GF-D8 (cell line): ENCODE measurements at places on chromosomes 2 and 18.

DNA sequence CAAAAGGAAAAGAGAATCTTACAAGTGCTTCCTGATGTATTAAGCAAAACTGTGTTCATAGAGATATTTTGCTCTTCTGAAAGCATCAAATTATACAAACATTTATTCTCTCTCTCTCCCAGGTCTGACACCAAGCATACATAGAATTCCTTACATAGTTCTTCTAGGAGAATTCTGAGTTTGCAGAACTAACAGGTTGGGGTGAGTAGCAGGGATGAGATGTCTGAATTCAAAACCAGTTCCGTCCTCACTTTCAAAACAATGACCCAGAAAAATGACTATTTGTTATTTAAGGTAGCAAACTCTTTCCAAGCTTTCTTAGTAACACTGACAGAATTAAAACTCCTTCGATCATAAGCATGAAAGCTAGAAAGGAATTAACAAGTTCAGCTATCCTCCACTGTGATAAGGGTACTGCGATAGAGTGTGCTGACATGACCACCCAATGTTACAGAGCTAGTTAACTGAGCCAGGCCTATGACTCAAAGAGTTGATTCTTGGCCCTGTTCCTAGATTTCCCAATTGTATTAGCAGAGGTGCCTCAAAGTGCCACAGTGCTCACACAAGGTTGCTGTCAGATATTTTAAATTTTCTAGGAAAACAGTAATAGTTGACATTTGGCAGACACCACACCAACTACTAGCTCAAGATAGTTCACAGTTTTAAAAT lies 85.8 kb upstream of the SETBP1 start:
- no peak for DNase-seq

DNA sequence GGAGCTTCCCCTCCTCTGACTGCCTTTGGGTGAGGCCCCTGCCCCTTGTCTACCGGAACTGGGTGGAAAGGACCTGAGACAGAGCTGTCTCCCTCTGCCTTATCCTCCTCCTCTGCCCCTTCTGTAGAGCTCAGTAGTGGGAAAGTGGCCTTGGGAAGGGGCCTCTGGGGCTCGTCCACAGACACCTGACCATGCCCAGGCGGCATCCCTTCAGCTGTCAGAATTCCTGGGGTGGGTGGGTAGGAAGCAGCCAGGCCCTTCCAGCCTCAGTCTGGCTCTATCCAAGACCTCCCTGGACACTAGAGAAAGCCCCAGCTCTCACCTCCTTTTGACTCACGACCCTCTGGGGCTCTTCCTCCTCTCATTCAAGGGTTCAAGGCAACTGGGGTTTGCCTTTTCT lies 35.6 kb downstream of the B3GNT2 start:
- no peak for DNase-seq

DNA sequence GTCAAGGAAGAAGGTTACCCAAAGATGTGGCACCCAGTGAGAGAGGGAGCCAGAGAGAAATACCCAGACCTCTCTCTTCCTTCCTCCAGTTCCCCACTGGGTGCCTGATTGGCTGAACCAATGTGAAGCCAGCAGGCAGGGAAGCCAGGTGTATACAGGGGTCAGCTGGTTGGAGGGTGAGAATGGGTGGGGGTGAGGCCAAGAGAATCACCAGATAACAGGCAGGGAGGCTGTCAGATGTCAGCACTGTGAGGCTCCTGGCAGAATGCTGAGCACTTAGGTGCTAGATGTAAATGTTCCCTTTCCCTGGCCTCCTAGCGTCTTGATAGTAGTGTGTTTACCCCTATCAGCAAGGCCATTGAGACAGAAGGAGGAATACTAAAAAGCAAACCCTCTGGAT lies 104.0 kb upstream of the MGAT5 start:
- no peak for DNase-seq

GRCh38 chr2:216549926-216550690 lies 51.5 kb downstream of the RPL37A start:
- no peak for DNase-seq

GRCh38 chr2:233679196-233679595 lies 2.5 kb upstream of the UGT1A7 start:
- DNase-seq, result no peak

DNA sequence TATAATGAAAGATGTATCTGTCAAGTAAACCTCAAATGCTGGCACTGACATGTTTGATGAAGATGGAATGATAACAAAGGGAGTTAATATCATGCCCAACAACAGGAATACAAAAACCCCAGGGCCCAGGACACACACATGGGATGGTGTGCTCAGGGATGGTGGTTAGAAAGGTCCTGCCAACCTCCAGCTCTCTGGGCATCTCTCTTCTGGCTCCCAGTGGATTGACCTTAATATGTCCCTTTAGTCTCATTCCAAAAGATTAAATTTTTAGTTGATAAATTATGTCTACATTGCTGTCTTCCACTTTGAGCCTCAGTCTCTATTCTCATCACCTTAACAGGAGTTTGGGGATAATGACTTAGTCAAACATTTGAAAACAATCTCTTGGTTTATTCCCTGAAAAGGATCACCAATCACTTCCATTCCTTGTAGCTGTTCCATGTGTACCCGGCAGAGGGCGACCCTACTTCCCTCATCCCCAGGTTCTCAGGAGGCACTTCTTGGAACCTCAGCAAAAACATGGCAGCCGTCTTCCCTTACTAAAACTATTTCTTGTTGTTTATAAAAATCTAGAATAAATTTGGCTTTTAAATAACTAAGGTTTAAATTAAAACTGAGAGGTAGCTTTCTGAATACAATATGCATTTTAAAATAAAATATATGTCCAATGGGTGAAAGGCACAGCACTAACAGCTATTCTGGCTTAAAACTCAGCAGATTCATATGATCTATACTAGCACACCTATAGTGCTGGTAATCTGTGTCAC lies 29.6 kb downstream of the MCEE start:
- DNase-seq, result peak; percentile 15

GRCh38 chr2:148909114-148909513 lies 34.1 kb downstream of the KIF5C start:
- DNase-seq, result no peak

- DNase-seq, result no peak
These were observed 1080.5 kb upstream of the ACVR2A start for GRCh38 chr2:146764301-146764700.

DNA sequence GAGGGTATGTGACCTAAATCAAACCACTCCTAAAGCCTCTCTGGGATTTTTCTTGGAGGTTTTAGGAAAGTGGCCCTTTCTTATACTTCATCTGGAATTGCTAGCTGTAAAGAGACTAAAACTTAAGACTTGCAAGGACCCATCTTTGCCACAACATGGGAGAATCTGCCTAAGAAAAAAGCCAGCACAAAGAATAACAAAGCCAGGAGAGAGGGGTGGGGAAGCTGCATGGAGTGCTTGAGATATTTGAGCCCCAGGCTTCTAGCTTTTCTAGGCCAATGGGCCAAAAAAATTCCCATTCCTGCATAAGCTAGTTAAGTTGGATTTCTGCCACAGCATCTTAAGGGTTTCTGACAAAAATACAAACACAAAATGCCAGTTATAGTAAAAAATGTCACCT lies 38.5 kb upstream of the LYPD6 start:
- no peak for DNase-seq

- DNase-seq, result peak; percentile 28
These were observed 254.0 kb upstream of the POU3F3 start for GRCh38 chr2:104599787-104600510.

GRCh38 chr18:49061239-49061990 lies 110.7 kb upstream of the SMAD7 start:
- no peak for DNase-seq

DNA sequence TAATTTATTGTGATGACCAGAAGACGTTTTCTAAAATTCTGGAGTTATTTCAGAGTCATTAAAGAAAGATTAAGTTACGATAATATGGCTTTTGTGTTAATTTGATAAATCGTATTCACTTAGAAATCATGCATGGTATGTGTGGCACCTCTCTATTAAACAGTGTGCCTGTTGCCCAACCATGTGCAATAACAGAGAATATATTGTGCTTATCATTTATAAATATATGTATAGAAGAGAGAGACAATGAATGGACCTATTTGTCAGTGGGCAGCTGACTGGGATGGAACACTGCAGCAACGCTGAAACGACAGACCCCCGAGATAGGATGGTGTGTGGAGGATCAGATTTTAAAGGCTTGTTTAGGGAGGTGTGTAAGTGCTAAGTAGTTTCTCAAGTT lies 172.9 kb downstream of the FMNL2 start:
- no peak for DNase-seq

DNA sequence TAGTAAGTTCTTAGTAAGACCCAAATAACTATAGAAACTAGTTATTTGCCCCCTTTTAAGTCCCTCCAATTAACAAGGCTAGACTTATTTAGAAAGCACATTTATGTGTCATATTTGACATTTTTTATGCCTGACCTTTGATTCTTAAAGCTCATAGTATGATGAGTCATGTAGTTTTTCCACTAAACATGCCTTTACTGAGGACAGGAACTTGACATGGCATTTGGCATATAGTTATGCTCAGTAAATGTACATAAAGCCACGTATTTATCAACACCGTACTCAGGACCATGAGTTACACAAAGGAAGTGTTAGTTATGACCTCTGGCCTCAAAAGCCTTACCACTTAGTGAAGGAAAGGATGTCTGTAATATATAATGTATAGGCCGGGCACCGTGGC lies 78.9 kb downstream of the GNAL start:
- DNase-seq, result no peak

GRCh38 chr2:120754067-120754960 lies 18.6 kb downstream of the GLI2 start:
- no peak for DNase-seq

DNA sequence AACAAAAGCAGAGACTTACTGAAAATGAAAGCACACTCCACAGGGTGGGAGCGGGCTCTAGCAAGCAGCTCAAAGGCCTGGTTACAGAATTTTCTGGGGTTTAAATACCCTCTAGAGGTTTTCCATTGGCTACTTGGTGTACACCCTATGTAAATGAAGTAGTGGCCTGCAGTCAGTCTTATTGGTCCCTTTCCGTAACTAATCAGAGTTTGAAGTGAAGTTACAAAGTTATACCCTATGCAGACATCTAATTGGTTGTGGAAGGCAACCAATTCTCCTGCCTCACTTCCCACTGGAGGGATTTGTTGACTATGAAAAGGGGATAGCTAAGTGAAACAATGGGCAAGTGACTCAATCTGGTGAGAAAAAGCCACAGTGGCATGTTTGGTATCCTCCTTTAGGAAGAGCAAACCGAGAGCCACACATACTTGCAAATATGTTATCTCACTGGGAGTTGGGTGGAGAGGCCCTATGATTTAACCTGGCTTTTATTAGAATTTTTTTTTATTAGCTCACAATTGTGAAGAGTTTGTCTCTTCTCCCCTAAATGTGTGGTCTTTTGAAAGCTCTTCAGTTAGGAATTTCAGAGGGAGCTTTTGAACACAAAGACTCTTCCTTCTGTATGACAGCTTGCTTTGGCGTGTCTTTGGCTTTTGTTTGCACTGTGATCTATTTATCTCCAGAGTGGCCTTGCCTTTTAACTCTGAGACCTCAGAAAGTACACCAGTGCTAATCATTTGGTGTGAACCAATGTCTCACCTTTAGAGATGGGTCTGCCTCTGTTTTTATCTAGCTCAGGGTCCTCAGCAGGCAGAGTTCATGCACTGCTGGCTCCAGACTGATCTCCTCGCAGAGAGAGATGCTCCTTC lies 69.6 kb downstream of the MAP4K4 start:
- no peak for DNase-seq

DNA sequence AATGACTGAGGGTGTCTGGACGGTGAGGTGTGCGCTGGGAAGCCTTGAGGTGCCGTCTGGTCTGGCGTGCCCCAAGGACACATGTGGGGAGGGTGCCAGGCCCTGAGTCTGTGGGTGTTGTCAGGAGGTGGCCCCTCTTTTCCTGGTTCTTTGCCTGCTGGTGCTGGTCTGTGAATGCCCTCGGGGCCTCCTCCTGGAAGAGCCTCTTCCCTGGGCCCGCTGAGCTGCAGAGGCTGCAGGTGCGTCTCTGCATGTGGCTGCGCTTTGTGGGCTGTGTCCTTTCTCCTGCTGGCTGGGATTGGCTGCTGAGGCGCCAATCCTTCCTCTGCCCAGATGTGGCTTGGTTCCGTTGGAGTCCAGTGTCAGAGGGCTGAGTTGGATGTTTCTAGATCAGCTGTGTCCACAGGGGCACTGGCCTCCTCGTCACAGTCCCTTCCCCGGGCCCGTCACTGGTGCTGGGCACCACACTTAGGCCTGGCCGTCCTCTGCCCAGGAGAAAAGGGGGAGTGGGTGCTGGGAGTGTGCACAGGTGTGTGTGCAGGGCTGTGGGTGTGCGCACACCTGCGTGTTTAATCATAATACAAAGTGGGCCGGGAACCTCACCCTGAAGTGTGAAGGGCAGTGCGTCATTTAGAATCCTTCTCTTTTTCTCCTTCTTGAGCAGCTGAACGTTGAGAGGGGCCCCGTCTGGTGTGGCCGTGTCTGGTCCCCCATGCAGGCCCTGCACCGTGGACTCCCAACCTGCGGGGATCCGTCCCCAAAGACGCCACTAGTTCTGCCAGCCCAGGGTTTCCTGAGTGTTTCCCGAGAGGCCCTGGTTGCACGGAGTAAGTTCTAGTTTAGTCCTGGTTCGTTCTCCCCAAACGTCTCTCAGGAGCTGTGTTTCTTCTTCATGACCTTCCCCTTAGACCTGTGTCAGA lies 35.5 kb downstream of the RTP5 start:
- DNase-seq, result no peak

- no peak for DNase-seq
These were observed 173.8 kb upstream of the TMEM200C start for GRCh38 chr18:6069103-6069502.

- no peak for DNase-seq
These were observed 12.0 kb downstream of the TMEM163 start for GRCh38 chr2:134706587-134707329.

GRCh38 chr2:230941202-230942180 lies 16.4 kb upstream of the GPR55 start:
- no peak for DNase-seq

DNA sequence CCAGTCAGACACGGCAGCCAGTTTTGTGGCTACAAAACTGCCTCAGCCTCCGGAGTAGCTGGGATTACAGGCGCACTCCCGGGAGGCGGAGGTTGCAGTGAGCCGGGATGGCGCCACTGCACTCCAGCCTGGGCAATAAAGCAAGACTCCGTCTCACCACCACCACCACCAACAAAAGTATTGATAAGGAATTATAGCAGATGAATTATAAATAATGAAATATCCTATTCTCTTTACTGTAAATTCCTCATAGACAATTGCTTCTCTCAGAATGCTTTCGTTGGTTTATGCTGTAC lies 1.4 kb upstream of the FAM161A start:
- DNase-seq, result peak; percentile 38

- no peak for DNase-seq
These were observed 84.6 kb upstream of the DNMT3A start for GRCh38 chr2:25426326-25426725.

- no peak for DNase-seq
These were observed 104.0 kb downstream of the DNER start for GRCh38 chr2:229610333-229610732.

- DNase-seq, result no peak
These were observed 35.0 kb upstream of the CCDC85A start for GRCh38 chr2:56148825-56149224.
